ENCODE measurements at places on chromosomes 2 and 18.
A peak's percentile ranks its signal among the peaks of the same experiment; 100 is the strongest.

- no peak for DNase-seq
Measured at GRCh38 chr18:54551590-54551989, 39.5 kb upstream of the DYNAP start.

GRCh38 chr2:128667391-128667790 is 348.7 kb upstream of the HS6ST1 start:
- no peak for DNase-seq

DNA sequence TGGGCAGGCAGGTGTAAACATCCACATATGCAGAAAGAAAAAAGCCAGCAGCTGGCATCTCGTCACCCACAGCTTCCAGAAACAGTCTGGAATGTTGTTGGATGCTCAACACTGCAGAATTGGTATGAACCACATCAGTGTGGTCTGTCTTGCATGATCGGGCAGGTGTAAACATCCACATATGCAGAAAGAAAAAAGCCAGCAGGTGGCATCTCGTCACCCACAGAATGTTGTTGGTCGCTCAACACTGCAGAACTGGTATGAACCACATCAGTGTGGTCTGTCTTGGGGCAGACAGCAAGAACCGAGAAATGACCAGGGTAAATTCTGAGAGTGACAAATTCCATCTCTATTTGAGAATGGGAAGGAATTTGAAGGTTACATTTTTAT is 39.6 kb downstream of the DOCK10 start:
- no peak for DNase-seq

DNA sequence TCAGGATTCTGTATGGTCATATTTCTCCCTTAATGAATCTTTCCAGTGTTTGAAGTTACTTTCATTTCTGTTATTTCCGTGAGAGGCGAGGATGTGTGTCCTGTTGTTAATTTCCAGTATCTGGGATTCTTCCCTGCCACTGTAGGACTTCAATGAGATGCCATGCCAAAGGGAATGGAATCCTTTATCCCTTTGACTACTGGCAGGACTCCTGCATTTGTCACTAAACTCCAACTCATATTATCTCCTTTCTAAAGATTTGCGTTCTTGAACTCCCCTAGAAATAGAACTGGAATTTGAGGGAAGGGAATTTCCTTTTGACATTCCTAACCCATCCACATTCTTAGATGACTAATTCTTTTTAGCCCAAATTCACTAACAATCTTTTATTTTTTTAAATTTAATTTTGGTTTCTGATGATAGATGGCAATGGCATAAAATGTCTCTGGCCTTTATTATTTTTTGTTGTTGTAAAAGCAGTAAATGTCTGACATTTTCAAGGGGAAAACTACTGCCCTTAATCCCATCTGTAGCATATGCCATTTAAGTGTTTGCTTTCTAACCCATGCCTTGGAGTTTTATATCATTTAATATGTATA is 87.8 kb upstream of the EML6 start:
- no peak for DNase-seq

DNA sequence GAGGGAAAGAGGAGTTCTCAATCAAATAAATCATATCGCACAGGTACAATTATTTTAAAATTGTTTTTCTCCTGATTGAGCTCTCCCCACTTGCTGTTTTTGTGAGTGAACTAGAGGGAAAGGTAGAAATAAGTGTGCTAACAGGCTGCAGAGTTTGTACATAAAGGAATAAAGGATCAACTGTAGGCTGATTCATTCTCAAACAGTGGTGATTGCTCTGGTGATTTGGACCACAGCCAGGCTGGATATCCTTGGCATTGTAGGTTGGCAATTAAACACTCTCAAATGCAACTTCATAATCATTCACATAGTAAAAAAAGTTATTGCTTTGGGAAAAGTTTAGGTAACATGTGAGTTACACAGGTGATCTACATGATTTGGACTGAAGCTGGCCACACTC is 29.8 kb downstream of the LRP1B start:
- DNase-seq = no peak

DNA sequence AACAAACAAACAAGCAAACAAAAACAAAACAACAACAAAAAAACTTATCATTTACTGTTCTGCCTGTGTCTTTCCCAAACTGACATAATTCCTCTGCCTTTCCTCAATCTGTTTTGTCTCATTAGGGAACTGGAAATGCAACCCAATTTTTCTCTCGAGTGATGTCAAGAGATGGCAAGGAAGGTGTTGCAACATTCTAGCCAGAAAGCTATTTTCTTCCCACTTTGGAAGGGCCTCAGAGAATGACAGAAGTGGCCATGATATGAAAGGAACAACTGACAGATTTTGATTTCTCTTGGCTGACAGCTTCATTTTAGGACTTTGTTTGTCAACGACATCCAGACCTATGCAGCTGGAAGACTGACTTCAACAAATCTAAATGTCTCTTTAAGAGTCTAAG is 24.7 kb downstream of the RND3 start:
- DNase-seq = peak; percentile 64

- DNase-seq = peak; percentile 34
Measured at GRCh38 chr2:27003007-27003406, 29.8 kb upstream of the TMEM214 start.

DNA sequence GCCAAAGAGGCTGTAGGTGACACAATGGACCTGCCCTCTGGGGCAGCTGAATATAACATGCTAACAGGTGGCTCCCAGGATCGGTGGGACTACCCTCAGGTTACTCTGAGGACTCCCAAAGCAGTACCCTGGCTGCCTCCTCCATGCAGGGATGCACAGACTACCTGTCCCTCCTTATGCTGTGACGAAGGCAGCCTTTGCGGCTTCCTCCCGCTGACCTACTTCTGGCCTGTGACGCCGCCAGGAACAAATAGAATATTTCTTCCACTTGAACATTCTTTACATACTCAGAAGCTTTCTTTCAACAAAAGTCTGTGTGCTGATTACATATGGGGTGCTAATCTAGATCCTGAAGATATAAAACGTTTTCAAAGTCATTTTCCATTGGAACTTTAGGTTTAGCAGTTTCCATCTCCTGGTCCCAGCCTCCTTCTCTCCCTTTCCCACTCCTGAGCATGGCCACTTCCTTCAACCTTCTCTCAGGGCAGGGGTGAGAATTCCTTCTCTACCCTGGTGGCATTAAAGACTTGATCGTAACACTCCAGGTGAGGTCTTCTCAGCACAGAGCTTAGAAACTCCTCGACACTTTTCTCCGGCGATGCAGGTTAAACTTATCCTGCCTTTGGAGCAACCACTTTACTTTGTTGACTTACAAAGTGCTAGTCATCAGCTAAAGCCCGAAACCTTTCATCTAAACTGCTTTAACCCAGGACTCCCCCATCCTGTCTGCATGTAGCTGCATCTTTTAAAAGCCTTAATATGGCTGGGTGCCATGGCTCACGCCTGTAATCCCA is 58.9 kb upstream of the STK17B start:
- no peak for DNase-seq

- DNase-seq = no peak
Measured at GRCh38 chr2:144396318-144396717, 123.6 kb downstream of the ZEB2 start.

GRCh38 chr2:186058614-186059013 is 320.0 kb downstream of the FSIP2 start:
- DNase-seq = no peak

GRCh38 chr2:220893411-220893810 is 678.7 kb downstream of the EPHA4 start:
- no peak for DNase-seq

DNA sequence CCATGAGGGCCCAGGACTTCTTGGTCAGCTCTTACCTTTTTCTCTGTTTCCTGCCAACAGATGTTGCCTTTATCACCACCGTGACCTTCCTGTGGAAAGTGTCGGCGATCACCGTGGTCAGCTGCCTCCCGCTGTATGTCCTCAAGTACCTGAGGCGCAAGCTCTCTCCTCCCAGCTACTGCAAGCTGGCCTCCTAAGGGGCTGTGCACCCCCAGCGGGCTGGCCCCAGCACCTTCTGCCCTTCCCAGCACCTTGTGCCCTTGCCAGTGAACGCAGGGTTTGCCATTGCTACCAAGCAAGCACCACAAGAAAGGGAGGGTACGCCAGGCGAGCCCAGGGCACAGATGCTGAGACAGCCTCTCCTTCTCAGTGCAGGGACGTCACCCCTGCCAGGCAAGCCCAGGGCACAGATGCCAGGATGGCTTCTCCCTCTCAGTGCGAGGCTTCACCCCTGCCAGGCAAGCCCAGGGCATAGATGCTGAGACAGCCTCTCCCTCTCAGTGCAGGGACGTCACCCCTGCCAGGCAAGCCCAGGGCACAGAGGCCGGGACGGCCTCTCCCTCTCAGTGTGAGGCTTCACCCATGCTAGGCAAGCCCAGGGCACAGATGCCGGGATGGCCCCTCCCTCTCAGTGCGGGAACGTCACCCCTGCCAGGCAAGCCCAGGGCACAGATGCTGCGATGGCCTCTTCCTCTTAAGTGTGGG is 18.4 kb upstream of the NFATC1 start:
- no peak for DNase-seq

- DNase-seq = no peak
Measured at GRCh38 chr2:40318921-40319320, 133.0 kb downstream of the SLC8A1 start.

- DNase-seq = no peak
Measured at GRCh38 chr2:26911911-26912861, 58.3 kb upstream of the MAPRE3 start.

DNA sequence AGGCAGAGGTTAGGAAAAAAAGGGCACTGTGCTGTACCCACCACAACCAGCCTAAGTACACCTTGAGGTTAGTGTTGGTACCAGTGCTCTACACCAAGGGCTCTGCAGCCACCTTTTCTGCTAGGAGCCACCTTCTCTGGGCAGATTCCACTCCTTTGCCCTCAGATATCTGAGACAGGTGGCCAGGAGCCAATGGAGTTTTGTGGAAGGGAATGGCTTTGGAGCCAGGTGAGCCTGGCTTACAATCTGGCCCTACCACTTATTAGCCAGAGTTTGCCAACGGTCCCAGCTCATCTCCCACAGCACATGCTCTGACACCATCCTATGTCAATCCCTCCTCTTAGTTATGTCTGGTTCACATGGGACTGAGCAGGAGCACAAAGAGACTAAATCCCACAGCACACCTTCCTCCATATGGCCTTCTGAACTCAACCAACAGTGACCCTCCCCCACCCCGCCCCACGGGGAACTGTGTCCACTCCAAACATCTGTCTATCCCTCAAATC is 77.5 kb downstream of the CLHC1 start:
- DNase-seq = no peak

DNA sequence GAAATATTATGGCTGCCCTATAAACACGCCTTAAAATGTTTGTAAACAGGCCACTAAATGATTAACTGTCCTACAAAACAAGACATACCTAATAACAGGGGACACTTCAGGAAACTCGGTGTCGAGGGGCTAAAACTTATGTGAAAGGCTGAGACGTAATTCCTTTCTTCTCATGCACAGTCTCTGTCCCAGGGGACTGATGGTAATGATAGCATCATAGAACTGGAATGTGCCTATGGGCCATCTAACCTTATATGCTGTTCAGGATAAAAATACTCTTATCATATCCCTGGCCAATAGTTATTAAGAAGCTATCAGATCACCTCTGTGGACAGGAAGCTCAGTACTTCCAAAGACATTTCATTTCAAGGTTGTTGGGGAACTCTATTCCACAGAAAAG is 252.6 kb upstream of the RASGRP3 start:
- no peak for DNase-seq

DNA sequence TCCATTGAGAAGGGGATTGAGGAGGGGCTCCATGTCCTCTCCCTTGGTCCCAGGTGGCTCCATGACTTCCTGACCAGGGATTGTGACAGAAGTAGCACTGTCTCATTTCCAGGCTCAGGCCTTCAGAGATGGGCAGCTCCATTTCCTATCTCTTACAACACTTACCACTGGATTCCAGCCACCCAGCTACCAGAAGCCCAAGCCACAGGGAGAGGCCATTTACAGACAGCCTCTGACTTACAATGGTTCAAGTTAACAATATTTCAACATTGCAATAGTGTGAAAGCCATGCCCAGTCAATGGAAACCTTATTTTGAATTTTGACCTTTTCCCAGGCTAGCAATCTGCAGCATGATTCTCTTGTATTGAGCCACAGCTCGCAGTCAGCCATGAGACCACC is 164.9 kb upstream of the AGAP1 start:
- no peak for DNase-seq
